ENCODE measurements at places on chromosomes 6 and 20. TPM values are rescaled to one million over a fixed set of nuclear protein-coding genes. Genes with fewer than 3 reads are reported as not detected.

Gene TBC1D20
- total RNA-seq, result 24.1 TPM

Gene NKX2-4
- total RNA-seq, result not detected

DNA sequence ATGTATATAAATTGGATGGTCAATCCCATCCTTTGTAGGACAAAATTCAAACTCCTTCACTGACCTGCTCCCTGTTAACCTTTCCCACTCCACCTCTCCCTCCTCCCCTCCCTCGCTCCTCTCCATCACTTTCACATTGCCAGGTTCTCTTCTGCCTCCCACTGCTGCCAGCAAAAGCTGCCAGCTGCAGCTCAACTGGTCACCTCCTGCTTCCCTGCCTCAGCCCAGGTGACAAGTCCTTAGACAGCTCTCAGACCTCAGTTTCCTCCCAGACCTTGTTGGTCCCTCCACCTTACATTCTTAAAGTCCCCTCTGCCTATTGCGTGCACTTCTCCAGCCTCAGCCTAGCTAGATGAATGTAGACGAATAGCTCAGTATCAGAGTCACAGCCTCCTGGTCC lies 23.3 kb upstream of the RTF2 start:
- DNase-seq, result no peak
- H3K27ac ChIP-seq, result no peak overlapping the region
- H3K4me1 ChIP-seq, result peaks cover 11% of the 10 kb centered on the region
- H3K4me3 ChIP-seq, result no peak overlapping the region

Gene SYCP2
- total RNA-seq, result 2.1 TPM

DNA sequence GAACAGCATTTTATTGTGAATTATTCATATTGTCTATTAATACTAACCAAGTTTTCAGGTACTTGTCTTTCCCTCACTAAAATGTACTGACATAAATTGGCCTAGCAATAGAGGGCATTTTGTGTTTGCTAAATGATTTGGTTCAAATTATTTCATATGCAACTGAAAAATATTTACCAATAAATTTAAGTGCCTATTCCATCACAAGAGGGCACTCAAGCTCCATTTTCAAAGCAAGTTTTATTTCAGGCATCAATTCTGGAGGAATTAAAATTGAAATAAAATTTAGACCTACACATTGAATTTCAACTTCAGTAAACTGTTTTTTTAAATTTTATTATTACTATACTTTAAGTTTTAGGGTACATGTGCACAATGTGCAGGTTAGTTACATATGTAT lies 114.3 kb upstream of the SYNCRIP start:
- H3K4me3 ChIP-seq, result no peak overlapping the region
- no peak overlapping the region for H3K27ac ChIP-seq
- H3K36me3 ChIP-seq, result no peaks in the 10 kb centered on the region
- no peak for DNase-seq
- H3K4me1 ChIP-seq, result no peaks in the 10 kb centered on the region
- peaks cover 12% of the 10 kb centered on the region for H3K27me3 ChIP-seq

Gene STMN3
- total RNA-seq, result 6.1 TPM

DNA sequence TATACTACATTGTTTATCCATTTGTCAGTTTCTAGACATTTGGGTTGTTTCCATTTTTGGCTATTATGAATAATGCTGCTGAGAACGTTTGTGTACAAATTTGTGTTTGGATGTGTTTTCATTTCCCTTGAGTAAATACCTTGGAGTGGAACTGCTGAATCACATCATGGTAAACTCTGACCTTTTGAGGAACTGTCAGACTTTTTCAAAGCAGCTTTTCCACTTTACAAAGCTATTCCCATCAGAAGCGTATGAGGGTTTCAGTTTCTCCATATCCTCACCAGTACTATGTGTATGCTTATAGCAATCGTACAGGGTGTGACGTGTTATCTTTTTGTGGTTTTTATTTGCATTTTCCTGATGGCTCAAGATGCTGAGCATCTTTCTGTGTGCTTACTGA lies 103.7 kb downstream of the MYO6 start:
- no peak overlapping the region for H3K4me3 ChIP-seq
- no peaks in the 10 kb centered on the region for H3K27me3 ChIP-seq
- H3K36me3 ChIP-seq, result no peaks in the 10 kb centered on the region
- H3K4me1 ChIP-seq, result no peaks in the 10 kb centered on the region
- no peak for DNase-seq

- H3K27ac ChIP-seq, result no peak overlapping the region
- H3K36me3 ChIP-seq, result peaks cover 4% of the 10 kb centered on the region
- no peaks in the 10 kb centered on the region for H3K4me1 ChIP-seq
- no peaks in the 10 kb centered on the region for H3K27me3 ChIP-seq
- no peak overlapping the region for H3K4me3 ChIP-seq
These were observed 69.5 kb upstream of the LTV1 start for GRCh38 chr6:143773506-143774150.

DNA sequence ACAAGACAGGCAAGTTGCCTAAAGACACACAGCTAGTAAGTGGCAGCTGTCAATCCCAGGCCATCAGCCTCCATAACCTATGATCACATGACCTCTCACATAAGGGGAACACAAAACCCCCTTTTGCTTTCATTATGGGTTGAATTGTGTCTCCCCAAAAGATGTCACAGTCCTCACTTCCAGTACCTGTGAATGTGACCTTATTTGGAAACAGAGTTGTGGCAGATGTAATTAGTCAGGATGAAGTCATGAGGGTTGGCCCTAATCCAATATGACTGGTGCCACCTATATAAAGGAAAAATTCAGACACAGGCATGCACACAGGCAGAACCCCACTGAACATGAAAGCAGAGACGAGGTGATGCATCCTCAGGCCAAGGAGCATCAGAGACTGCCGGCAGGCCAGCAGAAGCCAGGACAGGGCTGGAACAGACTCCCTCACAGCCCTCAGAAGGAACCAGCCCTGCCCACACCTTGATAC lies 33.6 kb downstream of the GFOD1 start:
- H3K27me3 ChIP-seq, result no peaks in the 10 kb centered on the region
- no peak overlapping the region for H3K4me3 ChIP-seq
- H3K27ac ChIP-seq, result peak overlapping the region; percentile 46
- H3K4me1 ChIP-seq, result peaks cover 57% of the 10 kb centered on the region
- peaks cover 16% of the 10 kb centered on the region for H3K36me3 ChIP-seq
- DNase-seq, result no peak

Gene TPD52L1
- total RNA-seq, result not detected

GRCh38 chr20:19265646-19266374 lies 53.4 kb downstream of the SLC24A3 start:
- H3K4me1 ChIP-seq, result no peaks in the 10 kb centered on the region
- H3K4me3 ChIP-seq, result no peak overlapping the region
- no peak overlapping the region for H3K27ac ChIP-seq

DNA sequence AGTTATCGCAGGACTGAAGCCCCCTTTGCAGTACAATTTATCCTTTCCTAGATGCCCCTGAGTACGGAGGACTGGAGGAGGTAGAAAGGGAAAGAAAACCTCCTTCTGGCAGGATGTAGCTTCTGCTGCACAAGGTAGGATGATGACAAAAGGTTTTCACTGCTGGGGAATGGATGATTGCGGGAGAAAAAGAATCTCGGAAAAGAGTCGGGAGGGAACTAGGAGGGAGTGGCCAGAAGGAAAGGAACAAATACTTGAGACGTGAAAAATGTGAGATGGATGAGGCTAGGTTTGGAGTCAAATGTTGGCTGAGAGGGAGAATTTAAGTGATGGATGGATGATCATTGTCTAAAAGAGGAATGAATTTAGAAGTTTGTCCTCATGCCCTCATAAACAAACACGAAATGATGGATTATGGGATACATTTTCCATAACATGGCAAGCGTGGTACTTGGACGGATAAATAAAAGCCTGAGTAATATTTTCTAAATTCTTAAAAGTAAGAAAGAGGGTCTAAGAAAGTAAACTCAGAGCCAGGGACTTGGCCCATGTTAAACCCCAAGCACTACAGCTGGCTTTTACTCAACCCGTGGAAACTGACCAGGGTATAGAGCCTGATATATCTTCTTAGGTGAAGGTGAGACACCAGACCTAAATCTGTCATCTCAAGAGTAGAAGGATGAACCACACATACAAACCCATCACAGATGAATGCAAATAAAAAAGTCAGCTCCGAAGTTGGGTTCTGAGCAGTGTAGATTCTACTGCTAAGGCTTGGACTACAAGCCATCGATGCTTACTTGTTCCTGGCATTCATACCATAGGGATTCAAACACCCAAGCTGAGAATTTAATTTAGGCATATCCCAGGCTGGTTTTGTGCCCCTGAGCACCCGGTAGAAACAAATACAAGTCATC lies 72.4 kb downstream of the HFE start:
- H3K27ac ChIP-seq, result peak overlapping the region; percentile 99
- no peak for DNase-seq
- H3K27me3 ChIP-seq, result no peaks in the 10 kb centered on the region
- H3K4me3 ChIP-seq, result peak overlapping the region; percentile 88

GRCh38 chr6:39932386-39932910 lies 1.8 kb downstream of the MOCS1 start:
- H3K4me1 ChIP-seq, result peaks cover 5% of the 10 kb centered on the region
- DNase-seq, result no peak
- H3K27me3 ChIP-seq, result peaks cover 40% of the 10 kb centered on the region
- no peak overlapping the region for H3K27ac ChIP-seq

DNA sequence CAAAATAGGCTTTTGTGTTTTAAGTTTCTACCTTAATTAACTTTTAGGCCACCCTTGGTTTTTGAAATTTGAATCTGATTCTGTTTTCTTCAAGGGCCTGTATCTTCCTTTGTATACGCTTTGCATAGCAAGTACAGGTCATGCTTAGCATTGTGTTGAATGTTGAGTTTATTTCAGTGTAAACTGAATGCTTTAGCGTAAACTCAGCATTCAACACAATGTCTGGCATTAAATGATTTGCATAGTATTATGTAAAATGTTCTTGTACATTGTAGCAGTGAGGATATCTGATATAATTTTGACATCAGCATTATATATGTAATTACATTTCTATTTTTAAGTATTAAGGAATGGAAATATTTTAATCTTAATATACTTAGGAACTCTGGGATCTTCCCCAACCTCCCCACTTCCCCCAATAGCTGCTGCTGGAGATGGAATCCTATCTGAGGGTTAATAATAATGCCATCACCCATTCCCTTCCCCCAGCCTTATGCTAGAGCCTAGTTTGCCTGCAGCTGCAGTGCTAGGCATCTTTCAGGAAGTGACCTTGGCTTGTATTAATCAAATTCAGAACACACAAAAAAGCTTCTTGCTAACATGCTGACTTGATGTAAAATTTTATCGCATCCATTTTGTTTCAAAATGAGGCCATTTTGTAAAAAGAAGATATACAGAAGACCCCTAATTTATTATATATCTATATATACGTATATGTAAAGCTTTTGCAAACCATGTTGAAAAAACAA lies 73.1 kb downstream of the NCOA3 start:
- peaks cover 85% of the 10 kb centered on the region for H3K4me1 ChIP-seq
- H3K4me3 ChIP-seq, result peak overlapping the region; percentile 17
- DNase-seq, result no peak

Gene NT5E
- total RNA-seq, result 5.8 TPM

Gene ZSCAN23
- total RNA-seq, result 0.49 TPM

DNA sequence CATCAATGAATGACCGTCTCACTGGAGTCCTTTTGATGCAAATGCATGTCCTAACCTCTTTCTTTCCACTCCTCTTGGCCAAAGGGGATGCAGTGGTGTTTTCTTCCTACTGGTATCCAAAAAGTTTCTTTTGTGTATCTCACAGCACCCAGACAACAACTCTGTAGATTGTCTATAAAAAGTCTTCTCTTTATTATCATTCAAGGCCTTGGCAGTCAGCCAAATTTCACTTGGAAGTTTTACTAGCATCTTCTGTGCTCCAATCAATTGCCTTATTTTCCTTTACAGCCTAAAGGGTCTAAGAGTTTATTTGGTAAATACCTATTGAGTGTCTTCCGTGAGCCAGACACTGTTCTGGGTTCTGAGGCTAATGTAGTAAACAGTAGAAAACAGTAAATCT lies 150.2 kb upstream of the RNF217 start:
- H3K27ac ChIP-seq, result no peak overlapping the region
- no peak overlapping the region for H3K4me3 ChIP-seq
- no peak for DNase-seq
- no peaks in the 10 kb centered on the region for H3K4me1 ChIP-seq

- peak overlapping the region; percentile 90 for H3K4me3 ChIP-seq
- peak overlapping the region; percentile 65 for H3K27ac ChIP-seq
- peaks cover 3% of the 10 kb centered on the region for H3K27me3 ChIP-seq
- H3K36me3 ChIP-seq, result peaks cover 4% of the 10 kb centered on the region
- H3K4me1 ChIP-seq, result peaks cover 33% of the 10 kb centered on the region
These were observed 2.1 kb upstream of the TRERF1 start for GRCh38 chr6:42453654-42454427.

- no peaks in the 10 kb centered on the region for H3K4me1 ChIP-seq
- no peak overlapping the region for H3K4me3 ChIP-seq
- DNase-seq, result no peak
- H3K36me3 ChIP-seq, result no peaks in the 10 kb centered on the region
- no peak overlapping the region for H3K27ac ChIP-seq
These were observed 131.7 kb downstream of the DNAH8 start for GRCh38 chr6:38846844-38847243.

DNA sequence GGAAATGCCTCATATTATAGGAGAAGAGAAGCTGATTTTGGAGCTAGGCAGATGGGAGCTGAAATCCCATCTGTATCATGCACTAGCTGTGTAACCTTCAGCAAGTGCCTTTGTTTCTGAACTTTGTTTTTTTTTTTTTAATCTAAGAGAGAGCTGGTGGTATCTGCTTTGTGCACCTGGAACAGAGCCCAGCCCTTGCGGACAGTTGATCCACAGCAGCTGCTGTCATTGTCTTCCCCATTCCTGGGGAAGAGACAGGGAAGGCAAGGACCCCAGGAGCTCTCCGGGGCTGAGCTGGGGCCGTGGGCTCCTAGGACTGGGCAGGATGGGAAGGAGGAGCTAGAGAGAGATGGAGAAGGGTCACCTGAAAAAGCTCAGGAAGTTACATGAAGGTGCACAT lies 92.1 kb downstream of the SYNJ2 start:
- peaks cover 3% of the 10 kb centered on the region for H3K4me1 ChIP-seq
- no peak for DNase-seq
- H3K27me3 ChIP-seq, result no peaks in the 10 kb centered on the region
- H3K4me3 ChIP-seq, result no peak overlapping the region

DNA sequence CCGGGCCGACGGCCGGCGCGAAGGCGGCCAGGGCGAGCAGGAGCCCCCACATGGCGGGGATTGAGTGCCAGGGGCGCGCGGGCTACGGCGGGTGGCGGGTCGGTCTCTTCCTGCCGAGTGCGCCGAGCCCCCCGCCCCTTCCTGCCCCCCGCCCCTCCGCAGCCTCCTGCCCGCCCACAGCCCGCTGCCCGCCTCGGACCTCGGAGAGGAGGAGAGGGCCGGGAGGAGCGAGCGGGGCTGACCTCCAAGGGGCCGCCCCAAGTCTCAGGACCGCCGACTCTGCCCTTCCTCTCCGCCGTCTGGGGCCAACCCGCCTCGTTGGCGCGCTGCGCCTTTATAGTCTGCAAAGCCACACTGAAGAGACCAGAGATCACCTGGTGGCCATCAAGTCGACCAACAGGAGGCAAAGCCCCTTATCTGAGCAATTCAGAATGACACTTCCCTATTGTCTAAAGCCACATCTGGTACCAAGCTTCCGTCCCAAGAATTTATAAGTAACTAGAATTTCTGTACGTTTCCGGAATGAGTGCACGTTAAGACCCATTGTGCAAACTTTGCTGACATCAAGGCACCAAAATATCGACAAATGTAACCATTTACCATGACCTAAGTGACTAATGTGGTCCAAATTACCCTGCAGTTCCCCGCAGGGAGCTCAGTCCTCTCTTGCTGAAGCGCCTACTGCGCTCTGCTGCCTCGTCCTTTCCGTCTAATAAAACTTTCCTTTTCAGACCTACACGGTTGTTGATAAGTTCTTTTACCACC lies at the start of gene CPXM1:
TSS of gene CPXM1 (minus strand) at position 107 of the 765 bp plus-strand sequence. CDS start at position 52, 55 bp downstream.
- H3K36me3 ChIP-seq, result no peaks in the 10 kb centered on the region
- H3K27ac ChIP-seq, result peak within 1 kb of the TSS; percentile 77
- peak within 1 kb of the TSS; percentile 85 for H3K4me3 ChIP-seq
- peaks cover 31% of the 10 kb centered on the region for H3K4me1 ChIP-seq

Gene SPACA1
- not detected for total RNA-seq

Gene GHRH
- total RNA-seq, result not detected

Measured in activated B cell treated with CpG ODN at 0.5 μM for 24 hours (primary cell).